Germinal center (tissue), 1 donor: ENCODE measurements at places on chromosomes 12 and 14.

- no peak for DNase-seq
Observed at GRCh38 chr12:80815351-80815750, 98.6 kb downstream of the MYF5 start.

GRCh38 chr12:90268574-90268973 is 559.9 kb upstream of the ATP2B1 start:
- no peak for DNase-seq

- peak; percentile 19 for DNase-seq
Observed at GRCh38 chr12:24901576-24902461, 47.1 kb downstream of the BCAT1 start.

DNA sequence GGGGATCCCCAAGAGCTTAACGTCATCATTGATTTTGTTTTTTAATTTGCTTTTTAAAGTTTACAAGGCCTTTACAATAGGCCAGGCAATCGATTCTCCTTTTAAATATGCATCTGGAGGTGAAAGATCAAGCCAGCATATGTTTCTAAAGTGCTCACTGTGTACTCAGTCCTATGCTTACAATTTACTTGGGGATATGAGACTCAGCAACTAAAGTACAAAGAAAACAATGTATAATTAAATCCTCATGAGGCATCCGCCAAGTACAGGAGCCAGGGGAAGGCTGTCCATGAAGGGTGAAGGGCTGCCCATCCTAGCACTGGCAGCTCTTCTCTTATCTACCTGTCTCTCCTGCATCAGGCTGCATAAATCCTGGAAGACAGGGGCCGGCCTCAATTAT is 11.8 kb downstream of the CCDC92 start:
- no peak for DNase-seq

DNA sequence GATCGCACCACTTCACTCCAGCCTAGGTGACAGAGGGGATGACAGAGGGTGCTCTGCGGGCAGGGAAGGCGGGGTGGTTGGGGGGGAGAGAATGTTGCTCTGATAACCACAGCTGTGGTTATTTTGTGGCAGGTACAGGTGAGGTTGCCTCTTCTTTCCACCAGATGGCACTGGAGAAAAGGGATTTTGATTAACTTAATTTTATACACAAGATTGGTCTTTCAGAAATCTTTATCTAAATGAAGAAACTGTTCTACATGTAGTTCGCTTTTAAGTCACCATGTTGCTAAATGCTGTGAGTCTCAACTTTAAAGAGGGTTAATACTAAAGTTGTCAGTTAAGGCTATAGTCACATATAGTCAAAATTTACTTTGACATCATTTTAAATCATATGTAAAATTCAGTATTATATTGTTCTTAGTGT is 25.7 kb downstream of the FGF23 start:
- peak; percentile 14 for DNase-seq

DNA sequence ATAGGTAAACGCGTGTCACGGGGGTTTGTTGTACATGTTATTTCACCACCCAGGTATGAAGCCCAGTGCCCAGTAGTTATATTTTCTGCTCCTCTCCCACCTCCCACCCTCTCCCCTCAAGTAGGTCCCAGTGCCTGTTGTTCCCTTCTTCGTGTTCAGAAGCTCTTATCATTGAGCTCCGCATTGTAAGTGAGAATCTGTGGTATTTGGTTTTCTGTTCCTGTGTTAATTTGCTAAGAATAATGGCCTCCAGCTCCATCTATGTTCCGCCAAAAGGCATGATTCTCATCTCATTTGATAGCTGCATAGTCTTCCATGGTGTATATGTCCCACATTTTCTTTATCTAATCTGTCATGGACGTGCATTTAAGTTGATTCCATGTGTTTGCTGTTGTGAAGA is 6.9 kb upstream of the GPRC5D start:
- DNase-seq, result no peak

GRCh38 chr12:115354007-115354890 is 670.3 kb upstream of the TBX3 start:
- DNase-seq, result no peak

- no peak for DNase-seq
Observed at GRCh38 chr14:95979339-95980042, 59.7 kb upstream of the C14orf132 start.

DNA sequence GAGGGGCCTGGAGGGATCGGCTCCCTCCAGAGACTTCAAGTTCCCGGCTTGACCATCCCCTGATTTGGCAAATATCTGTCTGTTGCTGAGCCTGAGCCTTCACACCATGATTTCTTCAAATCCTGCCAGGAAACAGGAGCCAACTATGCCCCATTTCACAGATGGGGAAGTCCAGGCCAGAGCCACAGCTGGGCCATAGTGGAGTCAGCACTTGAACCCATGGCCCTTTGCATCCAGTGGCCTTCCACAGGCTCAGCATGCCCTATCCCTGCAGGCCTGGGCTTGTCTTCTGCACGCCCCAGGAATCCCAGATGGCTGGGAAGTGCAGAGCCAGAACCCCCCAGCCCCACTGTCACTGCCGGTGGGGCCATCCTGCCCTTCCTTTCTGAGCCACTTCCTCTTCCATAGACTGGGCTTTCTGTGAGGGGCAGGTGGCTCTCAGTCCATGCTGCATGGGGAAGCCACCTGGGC is 44.9 kb downstream of the CYP46A1 start:
- no peak for DNase-seq

DNA sequence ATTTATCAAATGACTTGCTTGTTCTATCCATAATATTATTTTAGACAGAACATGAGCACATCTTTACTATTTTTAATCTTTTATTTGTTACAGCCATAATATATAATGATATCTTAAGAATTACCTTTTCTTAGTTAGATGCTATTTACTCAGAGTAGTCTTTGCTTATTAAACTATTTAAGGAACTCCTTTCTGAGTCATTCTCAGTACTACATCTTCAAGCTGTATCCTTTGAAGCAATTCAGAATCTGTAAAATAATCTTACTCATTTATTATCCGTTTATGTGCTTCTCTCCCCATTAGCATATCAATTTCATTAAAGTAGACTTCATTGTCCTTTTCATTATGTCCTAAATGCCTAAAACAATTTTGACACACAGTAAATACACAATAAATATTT is 240.4 kb upstream of the FAR2 start:
- no peak for DNase-seq
